ENCODE measurements at places on chromosomes 2 and 18.

GRCh38 chr2:161761160-161761559, 136.9 kb downstream of the SLC4A10 start:
- peak; percentile 20 for DNase-seq

DNA sequence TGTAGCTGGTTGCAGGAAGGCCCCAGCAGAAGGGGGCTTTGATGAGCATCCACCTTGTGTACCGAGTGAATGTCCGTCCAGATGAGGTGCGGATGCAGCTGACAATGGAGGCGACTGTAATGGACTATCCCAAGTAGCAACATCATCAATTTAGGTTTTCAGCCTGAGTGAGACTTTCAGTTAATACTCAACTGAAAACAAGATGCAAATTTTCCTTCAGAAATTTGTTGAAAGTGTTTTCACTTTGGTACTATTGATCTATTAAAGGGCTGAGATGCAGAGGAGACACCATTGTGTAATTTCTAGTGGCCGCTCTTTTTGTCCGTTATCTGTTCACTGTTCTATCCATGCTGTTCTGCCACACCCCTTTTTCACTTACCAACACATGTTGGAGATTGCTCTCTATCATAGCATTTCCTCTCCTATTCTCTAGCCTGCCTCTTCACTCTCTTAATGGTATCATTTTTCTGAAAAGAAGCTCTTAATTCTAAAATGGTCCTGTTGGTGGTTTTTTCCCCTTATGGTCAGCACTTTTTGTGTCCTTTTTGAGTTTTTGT, 12.0 kb upstream of the CASP8 start:
- DNase-seq, result no peak

- no peak for DNase-seq
These were observed 37.7 kb downstream of the CD28 start for GRCh38 chr2:203744091-203744490.

GRCh38 chr2:8107621-8108378, 574.1 kb upstream of the ID2 start:
- DNase-seq, result no peak

- no peak for DNase-seq
These were observed 310.4 kb downstream of the MTX2 start for GRCh38 chr2:176579608-176580007.

DNA sequence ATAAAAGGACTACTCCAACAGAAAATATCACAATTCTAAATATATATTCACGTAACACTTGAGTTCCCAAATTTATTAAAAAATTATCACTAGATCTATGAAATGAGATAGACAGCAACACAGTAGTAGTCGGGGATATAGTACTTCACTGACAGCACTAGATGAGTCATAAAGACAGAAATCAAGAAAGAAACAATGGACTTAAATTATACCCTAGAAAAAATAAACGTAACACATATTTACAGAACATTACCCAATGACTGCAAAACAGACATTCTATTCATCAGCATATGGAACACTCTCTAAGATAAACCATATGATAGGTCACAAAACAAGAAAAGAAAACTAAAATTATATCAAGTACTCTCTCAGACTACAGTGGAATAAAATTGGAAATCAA, 429.4 kb downstream of the MBD2 start:
- no peak for DNase-seq

DNA sequence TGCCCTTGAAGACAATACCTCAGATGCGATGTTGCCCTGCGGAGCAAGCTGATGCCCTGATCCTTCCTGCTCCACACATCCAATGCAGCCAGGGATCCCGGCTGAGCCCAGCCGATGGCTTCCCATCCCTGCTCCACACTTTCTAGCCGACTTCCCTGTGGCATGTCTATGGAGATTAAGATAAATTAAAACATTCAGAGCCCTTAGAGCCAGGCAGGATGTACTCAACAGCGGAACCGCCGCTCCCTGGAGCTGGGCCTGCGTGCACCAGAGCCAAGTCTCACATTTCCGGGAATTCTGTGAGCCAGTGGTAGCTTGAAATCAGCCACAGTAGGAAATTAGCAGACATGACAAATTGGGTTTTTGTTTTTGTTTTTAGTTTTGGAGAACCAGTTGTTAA, 620.6 kb downstream of the GALR1 start:
- DNase-seq, result no peak

DNA sequence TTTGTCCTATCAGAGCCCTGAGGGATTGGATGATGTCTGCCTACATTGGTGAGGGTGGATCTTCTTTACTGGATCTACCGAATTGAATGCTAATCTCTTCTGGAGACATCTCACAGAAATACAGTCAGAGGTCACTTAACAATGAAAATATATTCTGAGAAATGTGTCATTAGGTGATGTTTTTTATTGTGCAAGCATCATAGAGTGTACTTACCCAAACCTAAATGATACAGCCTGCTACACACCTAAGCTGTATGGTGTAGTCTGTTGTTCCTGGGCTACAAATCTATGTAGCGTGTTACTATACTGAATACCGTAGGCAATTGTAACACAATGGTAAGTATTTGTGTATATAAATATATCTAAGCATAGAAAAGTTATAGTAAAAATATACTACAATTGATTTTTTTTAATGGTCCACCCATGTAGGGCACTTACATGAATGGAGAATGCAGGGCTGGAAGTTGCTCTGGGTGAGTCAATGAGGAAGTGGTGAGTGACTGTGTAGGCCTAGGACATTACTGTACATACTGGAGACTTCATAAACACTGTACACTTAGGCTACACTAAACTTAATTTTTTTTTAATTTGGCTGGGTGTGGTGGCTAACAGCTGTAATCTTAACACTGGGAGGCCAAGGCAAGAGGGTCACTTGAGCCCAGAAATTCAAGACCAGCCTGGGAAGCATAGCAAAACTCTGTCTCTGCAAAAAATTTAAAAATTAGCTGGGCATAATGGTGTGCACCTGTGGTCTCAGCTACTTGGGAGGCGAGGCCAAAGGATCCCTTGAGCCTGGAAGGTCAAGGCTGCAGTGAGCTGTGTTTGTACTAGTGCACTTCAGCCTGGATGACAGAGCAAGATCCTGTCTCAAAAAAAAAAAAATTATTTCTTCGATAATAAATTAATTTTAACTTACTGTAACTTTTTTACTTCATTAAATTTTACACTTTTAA, 226.3 kb upstream of the UBE2E3 start:
- DNase-seq, result no peak

DNA sequence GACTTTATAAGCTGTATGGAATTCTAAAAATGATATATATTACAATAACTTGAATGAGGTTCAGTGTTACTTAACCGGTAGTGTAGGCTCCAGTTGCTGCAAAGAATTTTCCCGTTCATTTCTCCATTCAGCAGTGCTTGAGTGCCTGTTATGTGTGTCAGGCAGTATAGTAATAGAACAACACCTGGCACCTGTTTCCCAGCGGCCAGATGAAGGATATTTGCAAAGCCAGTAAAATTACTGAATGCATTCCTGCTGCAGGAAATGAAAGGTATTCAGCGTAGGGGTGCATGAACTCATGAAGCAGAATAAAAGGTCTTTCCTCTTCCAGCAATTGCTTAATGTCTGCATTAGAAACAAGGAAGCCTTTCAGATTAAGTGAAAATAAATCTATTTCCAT, 18.8 kb downstream of the YPEL5 start:
- no peak for DNase-seq

- DNase-seq, result no peak
These were observed 85.0 kb downstream of the WDSUB1 start for GRCh38 chr2:159201360-159202063.

GRCh38 chr2:234289834-234290590, 206.9 kb downstream of the ARL4C start:
- DNase-seq, result no peak

GRCh38 chr2:73984922-73985307, 205 bp downstream of the TET3 start:
- no peak for DNase-seq

GRCh38 chr2:120699292-120699691, 36.4 kb upstream of the GLI2 start:
- no peak for DNase-seq

DNA sequence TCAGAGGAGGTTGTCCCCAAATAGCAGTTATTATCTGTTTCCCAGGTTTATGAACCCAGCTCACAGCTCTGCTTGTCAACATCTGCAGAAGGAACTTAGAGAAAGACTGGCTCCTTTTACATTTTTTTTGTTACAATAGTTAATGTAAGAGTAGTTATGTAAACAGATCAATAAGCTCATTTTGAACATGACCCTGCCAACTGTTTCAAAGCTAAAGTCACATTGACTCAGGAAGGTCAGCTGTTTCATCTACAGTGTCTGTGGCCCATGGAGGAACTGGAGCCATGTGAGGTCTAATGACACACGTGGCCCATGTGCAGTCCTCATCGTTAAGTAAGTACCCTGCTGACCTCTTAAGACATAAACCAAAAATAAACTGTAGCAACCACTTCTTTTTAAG, 97.1 kb downstream of the SH3RF3 start:
- DNase-seq, result no peak

GRCh38 chr2:95530734-95531133, 46.2 kb upstream of the TRIM43B start:
- DNase-seq, result no peak

DNA sequence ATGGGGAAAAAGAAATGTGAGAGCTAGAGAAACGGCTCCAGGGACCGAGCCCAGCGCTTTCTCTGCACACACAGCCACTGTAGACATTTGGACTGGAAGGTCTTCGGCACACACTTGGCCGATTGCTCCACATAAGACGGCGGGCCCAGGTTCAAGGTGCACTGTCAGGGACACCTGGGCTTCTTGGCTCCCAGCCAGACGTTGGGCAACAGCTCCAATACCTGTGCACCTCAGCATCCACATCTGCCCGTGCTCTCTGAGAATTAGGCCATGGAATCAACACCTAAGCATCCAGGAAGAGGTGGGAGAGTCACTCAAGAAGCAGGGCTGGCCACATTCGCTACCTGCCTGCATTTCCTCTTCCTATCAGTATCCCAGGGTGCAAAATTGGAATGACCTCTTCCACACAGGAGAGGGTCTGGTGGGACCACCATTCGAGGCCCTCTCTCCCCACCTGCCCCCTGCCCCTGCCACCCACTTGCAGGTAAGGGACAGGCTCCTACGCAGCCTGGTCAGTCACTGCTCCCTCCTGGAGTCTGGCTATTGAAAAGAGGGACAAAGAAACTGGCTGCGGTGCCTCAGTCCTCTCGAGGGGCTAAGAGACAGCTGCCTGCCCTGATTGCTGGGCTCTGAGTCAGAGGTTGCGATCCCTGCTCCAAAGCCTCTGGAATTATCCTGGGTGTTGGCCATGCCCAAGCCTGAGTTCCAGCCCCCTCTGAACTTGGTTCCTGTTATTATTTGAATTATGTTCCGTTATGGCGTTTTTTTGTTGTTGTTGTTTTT, 40.1 kb upstream of the TAF1B start:
- no peak for DNase-seq

DNA sequence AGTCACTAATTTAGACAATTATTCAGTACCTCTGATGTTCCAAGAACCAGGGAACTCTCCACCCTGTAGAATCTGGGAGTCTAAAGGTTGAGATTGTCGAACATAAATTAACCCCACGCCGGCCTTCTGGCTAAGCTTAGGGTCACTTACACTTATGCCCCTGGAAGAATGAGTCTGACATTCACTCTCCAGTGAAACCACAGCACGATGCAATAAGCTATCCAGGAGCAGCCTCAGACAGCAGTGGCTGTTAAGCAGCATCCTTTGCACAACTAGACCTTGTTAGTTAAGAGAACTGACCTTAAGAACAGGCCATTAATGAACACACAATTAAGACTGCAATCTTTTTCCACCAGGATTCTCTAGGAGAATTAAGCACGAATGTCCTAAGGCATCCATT, 25.0 kb downstream of the SH3YL1 start:
- no peak for DNase-seq

GRCh38 chr2:33412920-33413319, 63.5 kb upstream of the RASGRP3 start:
- DNase-seq, result no peak

DNA sequence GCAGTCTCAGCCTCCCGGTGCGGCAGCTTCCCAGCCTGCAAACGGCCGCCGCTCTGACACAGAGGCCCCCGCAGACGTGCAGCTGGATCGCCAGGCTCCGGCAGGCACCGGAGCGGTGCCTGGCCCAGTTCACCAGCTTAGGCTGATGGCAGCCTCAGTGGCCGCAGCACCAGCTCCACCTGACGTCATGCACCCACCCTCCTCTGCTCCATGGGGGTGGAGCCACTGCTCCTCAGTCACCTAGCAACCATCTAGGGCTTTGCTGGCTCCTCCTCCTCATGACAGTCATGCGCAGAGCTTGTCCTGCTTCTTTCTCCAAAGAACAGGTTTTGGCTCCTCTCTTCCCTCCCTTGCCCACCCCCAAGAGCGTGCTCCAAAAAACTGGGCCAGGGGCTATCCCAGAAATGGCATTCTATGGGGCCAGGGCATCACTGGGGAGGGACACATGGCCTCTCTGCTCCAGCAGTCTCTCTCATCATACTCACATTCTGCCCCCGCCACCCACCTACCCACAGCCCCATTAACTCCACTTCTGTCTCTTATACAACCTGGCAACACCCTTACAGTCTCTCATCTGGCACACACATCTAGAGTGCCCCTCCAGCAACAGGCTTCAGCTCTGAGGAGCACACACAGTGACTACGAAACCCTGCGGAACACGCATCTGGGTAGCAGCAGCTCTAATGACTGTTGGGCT, 5.5 kb downstream of the DCTN1 start:
- DNase-seq, result peak; percentile 97

- no peak for DNase-seq
These were observed 2.3 kb downstream of the HJURP start for GRCh38 chr2:233852056-233852455.

GRCh38 chr2:179186126-179186525, 78.5 kb downstream of the SESTD1 start:
- no peak for DNase-seq

DNA sequence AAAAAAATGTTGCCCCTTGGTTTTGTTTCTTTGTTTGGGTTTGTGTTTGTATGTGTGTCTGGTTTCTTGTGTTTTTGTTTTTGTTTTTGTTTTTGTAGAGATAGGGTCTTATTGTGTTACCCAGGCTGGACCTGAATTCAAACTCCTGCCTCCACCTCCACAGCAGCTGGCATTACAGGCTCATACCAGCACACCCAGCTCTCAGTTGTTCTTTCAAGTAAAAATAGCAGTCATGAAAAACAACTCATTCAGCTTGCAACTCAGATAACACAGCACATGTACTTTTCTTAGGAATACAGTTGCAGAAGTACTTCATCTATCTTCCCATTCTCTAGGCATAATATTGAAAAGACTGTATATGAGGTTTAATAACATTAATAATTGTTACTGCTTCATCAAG, 37.0 kb downstream of the ZC3H8 start:
- no peak for DNase-seq

DNA sequence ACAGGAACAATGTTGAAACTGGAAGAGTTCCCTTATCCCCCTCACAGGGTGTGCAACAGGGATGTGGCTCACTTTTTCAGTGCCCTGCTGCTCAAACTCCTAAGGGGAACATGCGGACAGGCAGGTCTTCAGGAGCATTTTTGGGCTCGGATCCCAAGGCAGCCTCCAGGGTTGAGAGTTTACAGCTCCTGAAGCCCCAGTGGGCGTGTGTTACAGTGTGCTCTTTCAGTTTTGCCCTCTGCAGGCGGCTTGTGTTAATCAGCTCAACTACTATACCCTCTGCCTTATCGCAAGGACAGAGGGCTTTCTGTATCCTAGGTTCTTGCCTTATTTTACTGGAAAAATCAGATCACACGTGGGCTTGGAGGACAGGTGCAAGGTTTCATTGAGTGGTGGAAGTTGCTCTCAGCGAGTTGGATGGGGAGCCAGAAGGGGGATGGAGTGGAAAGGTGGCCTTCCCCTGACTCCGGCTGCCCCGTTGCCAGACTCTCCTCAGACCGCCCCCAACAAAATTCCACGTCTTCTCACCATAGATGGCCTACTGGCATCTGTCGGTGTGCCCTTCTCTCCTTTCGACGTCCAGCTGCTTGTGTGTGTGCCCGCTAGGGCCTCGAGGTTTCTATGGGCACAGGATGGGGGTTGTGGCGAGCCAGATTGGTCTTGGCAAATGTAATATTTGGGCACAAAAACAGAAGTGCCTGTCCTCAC, 541.9 kb downstream of the TMX3 start:
- DNase-seq, result no peak

Measured in brain (organoid and tissue), 16 donors.